ENCODE measurements at places on chromosomes 13 and 19.
A peak's percentile ranks its signal among the peaks of the same experiment; 100 is the strongest.

GRCh38 chr13:74904556-74904955, 577.4 kb downstream of the TBC1D4 start:
- DNase-seq, result no peak

DNA sequence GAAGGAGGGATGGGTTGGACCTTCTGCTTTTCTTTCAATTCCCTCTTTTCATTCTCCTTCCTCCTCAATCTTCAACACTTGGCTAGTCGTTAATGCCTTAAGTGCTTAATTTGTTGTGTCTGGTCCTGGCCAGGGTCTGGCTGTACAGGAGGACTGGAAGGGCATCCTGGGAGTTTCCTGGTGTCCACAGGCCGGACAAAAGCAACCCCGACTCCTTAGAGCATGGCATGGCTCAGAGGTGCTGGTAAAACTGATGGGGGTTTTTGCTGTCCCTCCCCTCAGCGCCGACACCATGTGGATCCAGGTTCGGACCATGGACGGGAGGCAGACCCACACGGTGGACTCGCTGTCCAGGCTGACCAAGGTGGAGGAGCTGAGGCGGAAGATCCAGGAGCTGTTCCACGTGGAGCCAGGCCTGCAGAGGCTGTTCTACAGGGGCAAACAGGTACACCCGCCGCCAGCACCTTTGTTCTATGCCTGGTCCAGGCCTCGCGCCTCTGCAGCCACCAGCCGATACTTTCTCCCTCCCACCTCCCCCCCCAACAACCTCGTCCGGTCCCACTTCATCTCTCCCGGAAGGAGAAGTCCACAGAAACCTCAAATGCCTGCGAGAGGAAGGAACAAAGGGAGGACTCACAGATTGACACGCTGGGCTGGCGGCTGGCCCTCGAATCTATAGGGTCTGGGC, 1.4 kb downstream of the UHRF1 start:
- DNase-seq, result no peak

- DNase-seq, result no peak
These were observed 70.1 kb upstream of the IPO5 start for GRCh38 chr13:97883396-97883795.

GRCh38 chr19:2070436-2070827, 19.4 kb upstream of the MKNK2 start:
- DNase-seq, result no peak

GRCh38 chr13:84279166-84279565, 396.9 kb upstream of the SLITRK1 start:
- DNase-seq, result no peak

GRCh38 chr13:33134213-33134612, 118.0 kb downstream of the KL start:
- no peak for DNase-seq

DNA sequence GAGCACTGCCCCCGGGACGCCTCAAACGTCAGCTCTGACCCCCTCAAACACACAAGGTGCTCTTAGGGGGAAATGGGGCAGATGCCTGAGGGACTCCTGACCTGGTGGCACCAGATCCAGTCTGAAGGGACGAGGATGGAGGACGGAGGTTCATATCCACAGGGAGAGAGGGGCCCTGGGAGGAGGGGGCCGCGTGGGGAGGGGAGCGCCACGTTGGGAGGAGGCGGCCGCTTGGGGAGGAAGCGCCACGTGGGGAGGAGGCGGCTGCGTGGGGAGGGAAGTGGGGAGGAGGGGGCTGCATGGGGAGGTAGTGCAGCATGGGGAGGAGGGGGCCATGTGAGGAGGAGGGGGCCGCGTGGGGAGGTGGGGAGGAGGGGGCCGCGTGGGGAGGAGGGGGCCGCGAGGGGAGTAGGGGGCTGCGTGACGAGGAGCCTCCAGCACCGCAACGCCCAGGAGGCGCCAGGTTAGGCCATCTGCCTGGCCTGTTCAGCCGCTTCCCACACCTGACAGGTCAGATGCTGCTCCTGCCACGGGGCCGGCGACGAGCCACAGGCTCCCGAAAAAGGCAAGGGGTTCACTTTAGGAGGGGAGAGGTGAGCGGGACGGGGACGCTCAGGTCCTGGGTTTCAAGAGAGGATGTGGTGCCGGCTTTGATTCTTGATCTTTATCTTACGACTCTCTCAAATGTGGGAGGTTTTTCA, 36.7 kb upstream of the C13orf46 start:
- DNase-seq, result no peak

- DNase-seq, result no peak
These were observed 12.3 kb downstream of the SLC7A1 start for GRCh38 chr13:29583073-29583785.

- no peak for DNase-seq
These were observed 9.2 kb downstream of the UBE2S start for GRCh38 chr19:55398200-55398925.

DNA sequence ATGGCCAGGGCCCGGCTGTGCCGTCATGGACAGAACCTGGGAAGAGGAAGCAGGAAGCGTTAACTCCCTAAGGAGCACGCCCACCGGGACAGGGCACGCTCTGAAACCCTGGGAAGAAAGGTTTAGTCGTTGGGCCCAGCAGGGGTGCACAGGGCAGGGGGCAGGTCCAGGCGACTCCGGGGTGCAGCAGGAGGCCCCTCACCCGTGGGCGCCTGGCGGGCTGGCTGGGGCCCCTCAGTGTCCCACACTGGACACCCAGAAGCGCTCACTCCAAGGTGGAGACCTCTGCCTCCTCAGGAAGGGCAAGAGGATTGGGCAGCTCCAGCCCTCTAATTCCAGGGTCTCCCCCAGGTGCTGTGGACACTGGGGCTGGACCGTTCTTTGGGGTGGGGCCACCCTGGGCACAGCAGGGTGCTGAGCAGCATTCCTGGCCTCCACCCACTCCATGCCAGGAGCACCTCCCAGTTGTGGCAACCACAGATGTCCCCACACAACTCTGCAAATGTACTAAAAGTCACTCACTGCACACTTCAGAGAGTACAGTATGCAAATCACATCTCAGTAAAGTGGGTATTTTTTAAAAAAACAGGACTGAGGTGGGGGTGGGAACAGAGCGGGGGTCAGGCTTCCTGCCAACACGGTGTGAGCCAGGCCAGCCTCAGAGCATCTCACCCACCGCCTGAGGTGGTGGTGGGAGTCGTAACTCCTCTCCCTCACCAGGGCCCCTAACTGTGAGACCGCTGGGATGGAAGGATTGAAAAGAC, 35.2 kb downstream of the PIP5K1C start:
- DNase-seq, result no peak

- no peak for DNase-seq
These were observed 96.6 kb upstream of the FREM2 start for GRCh38 chr13:38590230-38590629.

DNA sequence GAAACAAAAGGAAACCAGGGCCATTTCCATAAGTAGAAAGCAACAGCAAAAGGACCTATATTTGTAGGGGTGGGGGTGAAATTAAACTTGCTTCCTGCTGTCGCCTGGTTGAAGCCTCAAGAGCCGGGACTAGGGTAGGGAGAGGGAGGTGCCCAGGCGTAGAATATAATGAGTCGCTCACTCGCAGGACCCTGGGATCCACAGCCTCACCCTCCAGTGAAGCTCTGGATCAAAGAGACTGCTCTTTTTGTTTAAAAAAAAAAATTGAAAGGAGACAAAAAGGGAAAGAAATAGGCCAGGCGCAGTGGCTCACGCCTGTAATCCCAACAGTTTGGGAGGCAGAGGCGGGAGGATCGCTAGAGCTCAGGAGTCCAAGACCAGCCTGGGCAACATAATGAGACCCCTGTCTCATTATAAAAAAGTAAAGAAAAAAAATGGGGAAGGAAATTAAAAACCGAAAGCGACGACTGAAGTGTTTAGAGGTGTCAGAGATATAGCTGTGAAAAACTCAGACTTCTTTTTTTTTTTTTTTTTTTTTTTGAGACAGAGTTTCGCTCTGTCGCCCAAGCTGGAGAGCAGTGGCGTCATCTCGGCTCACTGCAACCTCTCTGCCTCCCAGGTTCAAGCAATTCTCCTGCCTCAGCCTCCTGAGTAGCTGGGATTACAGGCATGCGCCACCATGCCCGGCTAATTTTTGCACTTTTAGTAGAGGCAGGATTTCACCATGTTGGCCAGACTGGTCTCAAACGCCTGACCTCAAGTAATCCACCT, 10.9 kb upstream of the ADGRE5 start:
- DNase-seq, result no peak

DNA sequence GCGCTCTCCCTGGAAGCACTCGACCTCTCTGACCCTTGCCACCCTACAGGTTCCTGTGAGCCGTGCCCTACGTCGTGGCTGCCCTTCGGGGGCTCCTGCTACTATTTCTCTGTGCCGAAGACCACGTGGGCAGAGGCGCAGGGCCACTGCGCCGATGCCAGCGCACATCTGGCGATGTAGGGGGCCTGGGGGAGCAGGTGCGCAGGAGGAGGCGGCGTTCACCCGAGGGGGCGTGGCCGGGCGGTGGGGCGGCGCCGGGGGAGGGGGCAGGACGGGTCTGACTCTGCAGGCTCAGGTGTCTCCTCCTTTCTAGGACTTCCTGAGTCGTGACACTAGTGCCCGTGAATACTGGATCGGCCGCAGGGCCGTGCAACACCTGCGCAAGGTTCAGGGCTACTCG, 26.4 kb downstream of the CLEC4M start:
- no peak for DNase-seq

DNA sequence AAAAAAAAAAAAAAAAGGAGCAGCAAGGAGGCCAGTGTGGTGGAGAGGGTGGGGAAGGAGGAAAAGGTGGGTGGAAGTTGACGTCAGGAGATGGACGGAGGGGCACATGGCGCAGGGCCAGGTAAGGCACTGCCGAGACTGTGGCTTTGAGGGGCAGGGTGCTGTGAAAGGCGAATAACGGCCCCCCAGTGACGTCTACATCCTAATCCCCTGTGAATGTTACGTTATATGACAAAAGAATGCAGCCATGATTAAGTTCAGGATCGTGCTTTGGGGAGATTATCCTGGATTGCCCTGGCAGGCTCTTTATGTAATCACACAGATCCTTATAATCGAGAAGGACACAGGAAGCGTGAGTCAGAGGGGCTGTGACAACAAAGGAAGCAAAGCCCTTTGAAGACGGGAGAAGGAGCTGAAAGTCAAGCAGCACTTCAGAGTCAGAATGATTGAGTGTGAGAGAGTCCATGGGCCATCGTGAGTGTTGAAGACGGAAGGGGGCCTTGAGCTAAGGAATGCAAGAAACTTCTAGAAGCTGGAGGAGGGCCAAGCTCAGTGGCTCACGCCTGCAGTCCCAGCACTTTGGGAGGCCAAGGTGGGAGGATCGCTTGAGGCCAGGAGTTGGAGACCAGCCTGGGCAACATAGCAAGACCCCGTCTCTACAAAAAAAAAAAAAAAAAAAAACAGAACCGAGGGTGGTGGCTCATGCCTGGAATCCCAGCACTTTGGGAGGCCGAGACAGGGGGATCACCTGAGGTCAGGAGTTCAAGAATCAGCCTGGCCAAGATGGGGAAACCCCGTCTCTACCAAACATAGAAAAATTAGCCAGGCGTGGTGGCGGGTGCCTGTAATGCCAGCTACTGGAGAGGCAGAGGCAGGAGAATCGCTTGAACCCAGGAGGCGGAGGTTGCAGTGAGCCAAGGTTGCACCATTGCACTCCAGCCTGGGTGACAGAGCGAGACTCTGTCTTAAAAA, 13.8 kb upstream of the CEACAM16 start:
- peak; percentile 58 for DNase-seq

GRCh38 chr13:82597747-82598146, 1284.5 kb downstream of the SLITRK1 start:
- no peak for DNase-seq

DNA sequence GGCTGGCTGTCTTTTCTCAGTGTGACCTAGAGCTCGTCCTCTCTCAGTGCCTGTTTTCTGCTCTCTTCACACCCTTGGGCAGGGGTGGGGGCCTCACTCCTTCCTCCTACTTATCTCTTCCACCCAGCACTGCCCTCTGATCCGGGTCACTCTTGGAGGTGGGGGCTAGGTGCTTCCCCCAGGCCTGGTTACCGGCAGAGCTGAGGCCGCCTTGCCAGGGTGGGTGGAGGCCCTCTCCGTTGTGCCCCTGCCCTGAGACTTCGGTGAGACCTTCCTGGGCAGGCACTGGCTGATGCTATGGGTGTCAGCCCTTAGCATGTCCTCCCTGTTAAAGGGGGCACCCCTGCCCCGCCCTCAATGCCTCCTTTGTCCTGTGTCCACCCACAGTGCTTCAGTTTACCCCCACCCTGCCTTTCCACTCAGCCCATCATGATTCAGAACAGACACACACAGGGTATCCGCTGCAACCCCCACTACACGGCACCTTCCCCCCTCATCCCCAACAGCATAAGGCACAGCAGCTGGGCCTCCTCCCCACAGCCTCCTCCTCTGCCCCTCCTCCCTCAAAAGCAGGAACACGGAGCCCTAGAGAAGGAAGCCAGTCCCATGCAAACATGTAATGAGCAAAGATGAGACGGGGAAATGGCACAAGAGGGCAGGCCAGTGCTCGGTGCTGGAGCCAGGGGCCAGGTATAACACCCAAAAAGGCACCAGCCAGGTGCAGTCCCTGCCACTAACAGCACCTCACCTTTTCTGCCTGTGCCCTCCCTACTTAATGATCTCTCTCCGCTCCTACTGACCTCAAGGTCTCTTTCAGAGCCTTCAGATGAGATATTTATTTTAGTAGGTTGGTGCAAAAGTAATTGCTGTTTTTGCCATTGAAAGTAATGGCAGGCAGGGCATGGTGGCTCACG, 9.8 kb downstream of the ZGLP1 start:
- no peak for DNase-seq

DNA sequence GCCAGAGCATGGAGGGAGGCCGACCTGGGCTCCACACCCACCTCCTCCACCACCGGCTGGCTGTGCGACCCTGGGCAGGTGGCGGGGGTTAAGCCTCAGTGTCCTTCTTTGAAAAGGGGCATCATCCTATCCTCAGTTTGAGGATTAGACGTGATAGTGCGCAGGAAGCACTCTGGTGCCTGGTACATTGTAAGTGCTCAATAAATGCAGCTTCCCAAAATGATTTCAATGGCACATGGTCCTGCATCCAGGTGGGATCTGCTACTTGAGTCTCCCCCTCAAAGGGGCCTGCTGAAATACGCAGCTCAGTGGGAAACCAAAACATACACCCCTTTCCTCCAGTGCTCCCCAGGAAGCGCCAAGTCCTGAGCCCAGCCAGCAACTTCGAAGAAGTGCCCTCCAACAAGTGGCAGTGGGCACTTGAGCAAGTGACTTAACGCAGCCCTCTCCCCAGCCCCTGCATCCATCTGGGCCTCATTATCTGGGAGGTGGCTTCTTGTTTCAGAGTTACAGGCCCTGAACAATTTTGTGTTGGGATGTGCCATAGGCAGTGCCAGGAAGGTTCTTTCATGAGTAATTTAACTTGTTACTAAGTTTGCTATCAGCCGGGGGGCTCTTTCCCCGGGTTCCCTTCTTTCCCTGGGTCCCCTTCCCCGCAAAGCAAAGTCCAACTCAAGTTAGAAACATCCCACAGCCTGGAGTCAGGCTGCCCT, 17.9 kb downstream of the ACTN4 start:
- no peak for DNase-seq

DNA sequence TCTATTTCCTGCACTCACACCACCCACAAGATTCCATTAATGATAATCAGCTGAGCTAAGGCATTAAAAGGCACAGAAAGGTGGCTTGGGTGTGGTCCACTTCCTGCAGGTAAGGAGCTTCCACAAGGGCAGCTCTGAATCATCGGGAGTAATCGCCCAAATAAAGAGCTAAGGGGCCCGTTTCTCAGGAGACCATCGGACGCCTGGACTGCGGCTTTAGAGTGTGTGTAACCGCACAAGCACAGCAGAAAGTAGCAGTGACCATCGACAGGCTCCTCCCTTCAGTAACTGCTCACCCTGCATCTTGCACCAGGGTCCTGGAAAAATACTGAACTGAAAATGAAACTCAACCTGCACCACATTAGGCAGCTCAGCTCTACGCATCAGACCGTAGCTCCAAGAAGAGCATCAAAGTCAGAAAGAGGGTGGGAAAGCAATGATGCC, 6.0 kb downstream of the STK24 start:
- no peak for DNase-seq

Measured in smooth muscle cell of the brain vasculature (primary cell).